ENCODE measurements at places on chromosomes 12 and 14.

DNA sequence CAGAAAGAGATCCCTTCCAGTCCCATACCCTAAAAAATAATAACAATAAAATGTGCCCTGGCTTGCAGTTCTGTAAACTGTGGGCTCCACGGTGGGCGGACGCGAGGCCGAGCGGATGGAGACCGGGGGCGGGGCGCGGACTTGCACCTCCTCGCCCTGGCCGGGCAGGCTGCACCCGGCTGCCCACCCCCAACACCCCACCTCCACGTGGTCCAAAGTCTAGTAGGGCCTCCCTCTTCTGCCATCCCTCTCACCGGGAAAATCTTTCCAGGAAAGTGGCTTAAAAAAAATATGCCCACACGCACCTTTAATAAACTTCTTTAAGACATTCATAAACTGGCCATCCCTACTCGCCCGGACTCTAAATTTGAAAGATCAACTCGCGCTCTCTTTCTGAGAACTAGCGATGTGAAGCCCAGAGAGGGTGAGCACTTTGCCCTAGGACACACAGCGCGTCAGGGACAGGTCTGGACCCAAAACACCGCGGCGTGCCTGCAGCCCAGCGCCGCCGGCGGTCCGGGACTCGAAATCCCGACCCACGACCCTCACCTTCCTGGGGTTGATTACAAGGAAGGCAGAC lies 1.9 kb upstream of the BCL11B start:
- no peak for DNase-seq

DNA sequence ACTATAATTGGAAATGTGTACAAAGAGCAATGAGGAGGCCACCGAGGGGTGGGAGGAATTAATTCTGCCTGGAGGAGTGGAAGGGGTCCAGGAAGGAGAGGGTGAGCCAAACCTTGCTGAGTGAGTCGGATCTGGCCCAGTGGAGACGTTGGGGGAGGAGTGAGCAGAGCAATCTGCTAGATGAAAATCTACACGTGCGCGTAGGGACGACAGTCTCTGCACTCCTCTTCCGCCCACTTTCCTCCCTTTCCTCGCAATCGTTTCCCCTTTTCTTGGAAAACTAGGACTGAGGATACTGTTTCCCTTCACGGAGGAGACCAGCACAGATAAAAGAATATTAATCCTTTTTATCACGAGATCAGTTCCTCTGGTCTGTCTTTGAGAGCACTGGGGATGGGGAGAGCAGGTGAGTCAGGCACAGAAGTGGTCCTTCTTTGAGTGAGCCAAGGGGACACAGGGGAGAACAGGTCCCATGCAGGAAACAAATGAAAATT lies 2.9 kb upstream of the NAB2 start:
- no peak for DNase-seq

DNA sequence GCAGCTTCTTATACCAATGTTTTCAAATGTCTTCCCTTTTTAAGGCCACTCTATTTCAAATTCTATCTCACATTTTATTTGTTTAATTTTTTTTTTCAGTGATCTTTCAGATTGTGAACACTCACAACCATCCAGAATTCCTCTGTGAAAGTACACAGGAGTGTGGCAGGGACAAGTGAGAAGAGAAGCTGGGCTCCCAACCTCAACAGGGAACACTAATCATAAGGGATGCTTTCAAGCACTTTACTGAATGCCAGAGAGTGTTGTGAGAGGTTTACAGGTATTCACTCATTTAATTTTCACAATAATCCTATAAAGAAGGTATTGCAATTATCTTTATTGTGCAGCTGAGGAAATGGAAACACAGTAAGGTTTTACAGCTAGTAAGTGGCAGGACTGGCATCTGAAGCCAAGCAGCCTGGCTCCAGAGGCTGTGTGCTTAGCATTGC lies 60.1 kb upstream of the PYGL start:
- DNase-seq, result no peak

GRCh38 chr14:98144964-98145363 lies 1127.0 kb downstream of the BCL11B start:
- DNase-seq, result peak; percentile 7

- DNase-seq, result no peak
These were observed 25.2 kb downstream of the NID2 start for GRCh38 chr14:52043690-52044089.

- DNase-seq, result no peak
These were observed 479.8 kb downstream of the FUT8 start for GRCh38 chr14:65892315-65892714.

DNA sequence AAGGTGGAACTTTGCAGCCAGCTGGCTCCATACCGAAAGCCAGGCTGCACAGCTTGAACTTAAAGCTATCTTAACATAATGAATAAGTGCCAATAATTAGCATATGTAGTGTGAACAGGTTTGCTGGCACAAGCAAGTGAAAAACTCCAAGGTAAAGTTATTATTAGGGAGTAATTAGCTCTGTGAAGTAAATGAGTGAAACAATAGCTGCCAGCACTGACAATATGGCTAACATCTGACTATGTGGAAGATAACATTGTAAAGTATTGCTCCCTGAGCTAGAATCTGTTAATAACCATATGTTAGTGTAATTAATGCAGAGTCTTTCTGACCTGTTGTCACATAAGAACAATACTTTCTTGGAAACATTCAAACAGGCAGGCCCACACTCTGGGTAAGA lies 246.4 kb downstream of the SOX5 start:
- no peak for DNase-seq

DNA sequence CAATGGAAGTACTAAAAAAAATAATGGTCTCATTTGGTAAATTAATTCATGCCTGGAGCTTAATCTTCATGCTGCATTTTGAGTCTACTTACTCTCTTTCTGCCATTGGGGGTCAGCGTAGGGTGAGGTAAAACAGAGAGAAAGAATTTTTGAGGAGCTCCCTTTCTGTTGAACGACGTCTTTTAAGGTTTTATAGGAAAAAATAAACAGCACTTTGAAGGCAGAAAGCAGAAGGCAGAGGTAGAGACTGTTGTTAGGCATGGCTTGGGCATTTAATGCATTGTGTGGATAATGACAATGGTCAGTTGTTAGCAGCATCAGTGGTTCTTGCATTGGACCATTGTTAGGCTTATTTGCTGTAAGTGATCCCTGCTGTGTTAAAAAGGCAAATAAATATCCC lies 557.2 kb upstream of the STXBP6 start:
- no peak for DNase-seq

GRCh38 chr14:94654071-94654861 lies 42.1 kb downstream of the SERPINA3 start:
- no peak for DNase-seq

GRCh38 chr12:118979763-118980406 lies 1.5 kb upstream of the SRRM4 start:
- DNase-seq, result peak; percentile 2

DNA sequence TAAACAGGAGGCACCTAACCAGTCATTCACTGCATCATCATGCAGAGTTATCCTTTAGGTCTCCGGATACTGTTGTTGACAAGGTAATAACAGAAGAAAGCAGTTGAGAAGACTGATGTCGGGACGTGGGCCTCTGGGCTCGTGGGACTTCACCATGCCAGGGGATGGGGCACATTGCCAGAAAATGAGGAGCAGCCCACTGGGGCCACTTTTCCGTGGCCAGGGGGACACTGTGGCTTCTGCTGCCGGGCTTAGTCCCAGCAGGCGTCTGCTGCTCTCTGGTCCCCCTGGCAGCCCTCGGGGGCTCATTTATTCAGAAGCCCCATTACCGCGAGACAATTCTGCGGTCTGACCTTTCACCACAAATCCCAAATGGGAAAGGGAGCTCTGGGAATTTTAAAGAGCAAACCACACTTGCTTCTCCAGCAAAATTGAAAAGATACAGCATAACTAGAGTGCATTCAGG lies 201.2 kb downstream of the DAD1 start:
- DNase-seq, result no peak

DNA sequence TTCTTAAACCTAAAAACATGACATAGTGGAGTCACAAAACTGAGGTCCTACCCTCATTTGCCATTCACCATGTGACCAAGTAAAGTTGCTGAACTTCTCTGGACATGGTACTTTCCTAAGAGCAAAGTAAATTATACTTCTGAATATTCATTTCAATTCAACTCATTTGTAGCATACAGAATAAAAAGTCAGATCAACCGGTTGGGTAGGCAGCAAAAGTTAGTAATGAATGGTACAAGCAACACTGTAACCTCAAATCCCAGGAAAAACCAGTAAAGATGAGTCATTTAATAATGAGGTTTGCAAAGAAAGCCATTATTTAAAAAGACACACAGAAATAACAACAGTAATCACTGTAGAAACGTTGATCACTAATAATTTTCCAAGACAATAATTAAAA lies 8.7 kb downstream of the POLE2 start:
- DNase-seq, result no peak

DNA sequence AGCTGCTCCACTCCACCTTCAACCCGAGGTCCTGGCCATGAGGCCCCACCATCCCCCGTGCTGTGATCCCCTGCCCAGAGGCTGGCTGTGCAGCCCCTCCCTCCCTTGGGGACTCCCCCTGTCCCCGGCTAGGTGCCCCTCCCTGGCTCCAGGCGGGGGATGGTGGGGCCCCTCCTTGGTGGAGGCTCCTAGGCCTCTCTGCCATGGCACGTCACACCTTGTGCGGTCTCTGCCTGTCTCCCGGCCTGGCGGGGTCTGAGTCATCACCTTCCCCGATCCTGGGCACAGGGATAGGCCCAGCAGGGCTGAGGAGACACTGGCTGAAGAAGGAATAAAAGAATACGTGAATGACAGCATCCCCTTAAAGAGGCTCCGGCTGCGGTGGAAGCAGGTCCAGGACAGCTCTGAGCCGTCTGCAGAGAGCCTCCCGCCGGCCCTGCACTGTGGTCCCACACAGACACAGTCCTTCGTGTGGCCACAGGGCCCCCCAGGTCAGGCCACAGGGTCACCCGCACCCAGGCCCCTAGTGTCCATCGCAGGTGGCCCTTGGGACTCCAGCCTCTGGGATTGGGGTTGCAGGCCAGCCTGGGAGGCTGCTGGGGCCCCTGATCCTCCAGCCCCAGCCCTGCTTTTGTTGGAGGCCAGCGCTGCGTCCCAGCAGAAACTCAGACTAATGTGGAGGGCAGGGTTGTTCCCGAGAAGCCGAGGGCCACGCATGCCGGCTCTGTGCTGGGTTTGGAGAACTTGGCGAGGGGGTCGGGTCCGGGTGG lies 43.6 kb downstream of the KIF26A start:
- DNase-seq, result no peak

GRCh38 chr14:100131181-100131580 lies 28.3 kb downstream of the DEGS2 start:
- no peak for DNase-seq
